Stimulated activated CD8-positive, alpha-beta memory T cell treated with anti-CD3 and anti-CD28 coated beads, Interleukin-4, amount 100 ng/mL, for 24 hours (primary cell): ENCODE measurements at places on chromosomes 7 and 10.

DNA sequence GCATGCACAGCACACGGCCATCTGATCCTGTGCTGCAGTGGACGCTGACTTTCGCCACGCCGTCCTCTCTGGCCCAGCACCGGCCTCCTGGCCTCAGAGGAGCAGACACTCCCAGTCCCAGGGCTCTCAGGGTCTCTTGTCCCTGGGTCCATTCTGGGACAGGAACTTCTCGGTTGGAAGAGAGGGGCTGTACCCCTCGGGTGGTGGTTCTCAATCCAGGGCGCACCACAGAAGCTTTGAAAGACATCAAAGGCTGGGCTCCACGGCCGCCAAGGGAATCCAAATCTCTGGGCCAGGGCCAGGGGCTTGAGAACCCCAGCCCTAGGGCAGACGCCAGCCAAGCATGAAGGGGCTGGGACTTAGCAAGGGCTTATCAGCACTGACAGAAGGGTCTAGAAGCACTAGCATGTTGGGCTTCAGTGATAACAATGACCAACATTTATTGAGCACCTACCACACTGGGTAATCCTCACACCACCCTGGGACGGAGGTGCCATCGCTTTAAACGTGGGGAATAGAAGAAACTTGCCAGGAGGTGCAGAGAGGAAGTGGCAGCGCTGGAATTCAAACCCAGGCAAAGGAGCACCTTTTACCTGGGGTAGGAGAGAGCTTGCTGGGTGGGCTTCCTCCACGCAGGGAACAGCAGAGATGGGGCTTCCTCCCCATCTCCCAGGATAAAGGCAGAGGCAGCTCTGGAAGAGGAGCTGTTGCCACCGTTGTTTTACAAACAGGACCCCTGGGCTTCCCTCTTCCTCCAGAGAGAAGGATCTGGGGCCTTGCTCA is 1.8 kb upstream of the PYROXD2 start:
- no peak for DNase-seq

DNA sequence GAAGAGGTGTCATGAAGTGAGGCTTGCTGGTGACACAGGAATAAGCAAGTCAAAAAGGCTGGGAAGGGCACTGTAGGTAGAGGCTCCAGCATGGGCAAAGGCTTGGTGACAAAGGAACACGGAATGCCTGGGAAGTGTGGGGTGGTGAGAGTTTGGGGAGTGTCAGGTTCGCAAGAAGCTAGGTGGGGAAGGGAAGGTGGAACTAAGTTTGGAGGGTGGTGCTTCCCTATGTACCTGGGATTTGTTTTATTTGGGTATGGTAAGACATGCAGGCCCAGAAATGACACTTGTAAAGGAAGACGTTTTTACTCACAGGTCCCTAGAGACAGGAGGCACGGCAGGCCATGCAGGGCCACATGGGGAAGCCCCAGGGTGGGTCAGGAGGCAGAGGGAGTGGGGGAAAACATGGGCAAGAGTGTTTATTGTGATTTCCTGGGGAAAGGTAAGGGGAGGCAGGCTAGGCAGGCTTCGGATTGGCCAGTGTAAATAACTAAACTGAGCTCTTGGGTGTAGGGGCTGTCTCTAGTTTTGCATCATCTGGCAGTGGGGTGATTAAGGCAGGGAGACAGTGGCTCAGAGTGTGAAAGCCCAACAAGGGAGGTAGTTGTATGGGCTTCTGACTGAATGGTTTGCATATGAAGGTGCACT is 52.1 kb downstream of the SH2D4B start:
- DNase-seq: no peak

DNA sequence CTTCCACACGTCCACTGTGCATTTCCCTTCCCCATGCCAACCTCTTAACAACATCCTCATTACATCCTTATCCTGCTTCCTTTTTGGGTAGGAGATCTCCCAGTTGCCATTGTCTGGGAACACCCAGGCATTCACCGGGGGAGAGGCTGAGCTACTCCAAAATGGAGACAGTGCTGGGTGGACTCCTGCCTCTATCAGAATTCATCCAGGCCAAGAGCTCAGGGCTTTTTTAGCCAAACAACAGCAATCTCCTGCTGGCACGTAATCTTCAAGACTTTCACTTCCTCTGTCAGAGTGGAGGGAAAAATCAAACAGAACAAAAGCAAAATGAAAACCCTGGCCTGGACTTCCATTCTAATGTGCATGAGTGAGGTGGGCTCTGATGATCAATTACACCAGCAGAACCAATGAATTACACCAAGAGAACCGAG is 245.0 kb downstream of the PRPF18 start:
- no peak for DNase-seq

GRCh38 chr10:46311501-46311951 is 24.7 kb downstream of the ANTXRL start:
- no peak for DNase-seq

DNA sequence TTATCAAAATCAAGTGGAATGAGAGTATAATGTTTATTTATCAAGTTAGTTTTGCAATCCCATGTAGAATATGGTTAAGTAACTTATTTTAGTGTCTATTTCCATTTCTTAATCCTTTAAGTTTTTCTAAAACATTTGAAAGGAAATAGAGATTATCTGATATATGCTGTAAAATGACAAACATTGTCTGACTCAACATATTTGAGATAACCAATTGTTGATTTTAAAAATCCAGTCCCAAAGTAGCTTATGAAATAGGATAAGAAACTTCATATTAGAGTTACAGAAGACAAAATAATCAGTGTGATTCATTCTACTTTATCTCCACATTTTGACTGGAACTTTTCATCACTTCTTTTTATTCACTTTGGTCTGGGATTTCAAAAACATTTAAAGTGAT is 38.7 kb upstream of the CDK1 start:
- DNase-seq: no peak

DNA sequence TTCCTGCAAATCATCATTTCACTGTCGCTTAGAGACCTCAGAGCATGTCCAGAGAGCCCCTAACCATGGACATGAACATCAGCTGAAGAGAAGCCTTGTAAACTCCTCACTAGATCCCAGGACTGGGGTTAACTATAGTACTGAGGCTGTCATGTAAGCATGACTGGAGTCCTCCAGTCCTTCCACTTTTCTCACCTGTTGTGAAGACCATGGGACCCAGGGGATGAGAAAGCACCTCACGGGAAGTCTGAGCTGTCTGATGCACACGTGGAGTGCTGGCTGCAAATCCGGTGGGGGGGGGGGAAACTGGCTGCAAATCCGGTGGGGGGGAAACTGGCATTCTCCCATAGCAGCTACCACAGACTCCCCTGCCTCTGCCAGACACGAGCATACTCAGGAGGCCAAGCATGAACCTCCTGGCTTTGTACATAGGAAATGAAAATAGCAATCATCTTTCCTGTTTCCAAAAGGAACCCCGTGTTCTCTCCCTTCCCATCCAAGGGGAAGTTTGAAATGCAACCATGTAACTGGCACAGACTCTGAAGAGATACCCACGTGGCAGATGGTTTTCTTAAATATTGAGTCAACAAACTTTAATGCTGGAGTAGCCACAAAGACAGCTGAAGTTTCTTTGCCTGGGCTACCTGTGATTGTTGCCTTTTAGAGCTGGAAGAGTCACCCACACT is 261.4 kb downstream of the ZMYND11 start:
- DNase-seq: no peak

- DNase-seq: no peak
Measured at GRCh38 chr7:111521660-111522059, 40.6 kb downstream of the IMMP2L start.

GRCh38 chr7:111312966-111313365 is 222.0 kb downstream of the LRRN3 start:
- no peak for DNase-seq

- no peak for DNase-seq
Measured at GRCh38 chr7:3616306-3616705, 315.3 kb downstream of the SDK1 start.

- no peak for DNase-seq
Measured at GRCh38 chr7:38311329-38311937, 38.0 kb upstream of the TARP start.

DNA sequence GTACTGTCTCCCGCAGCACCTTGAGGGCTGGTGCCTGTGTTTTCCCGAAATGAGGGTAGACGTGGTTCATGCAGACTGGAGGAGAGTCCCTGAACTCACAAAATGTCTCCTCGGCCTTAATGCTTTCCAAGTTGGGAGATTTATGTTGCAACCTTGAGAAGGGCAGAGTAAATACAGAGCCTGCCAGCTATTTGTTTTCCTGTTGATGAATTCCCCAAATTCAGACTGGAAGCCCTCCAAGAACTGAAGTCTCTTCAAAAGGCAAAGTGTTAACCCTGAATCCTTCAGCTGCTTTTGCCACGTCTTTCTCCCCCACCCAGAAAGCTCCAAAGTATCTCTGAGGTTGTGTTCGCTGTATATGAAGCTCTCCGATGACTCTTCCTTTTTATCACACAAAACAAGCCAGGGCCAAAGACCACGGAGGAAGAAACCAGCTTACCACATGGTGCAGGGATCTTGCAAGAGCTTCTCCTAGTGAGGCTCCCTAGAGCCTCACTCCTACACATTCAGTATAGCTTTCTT is 254.7 kb upstream of the NFE2L3 start:
- DNase-seq: no peak

- no peak for DNase-seq
Measured at GRCh38 chr7:40057292-40057691, 77.1 kb downstream of the MPLKIP start.

DNA sequence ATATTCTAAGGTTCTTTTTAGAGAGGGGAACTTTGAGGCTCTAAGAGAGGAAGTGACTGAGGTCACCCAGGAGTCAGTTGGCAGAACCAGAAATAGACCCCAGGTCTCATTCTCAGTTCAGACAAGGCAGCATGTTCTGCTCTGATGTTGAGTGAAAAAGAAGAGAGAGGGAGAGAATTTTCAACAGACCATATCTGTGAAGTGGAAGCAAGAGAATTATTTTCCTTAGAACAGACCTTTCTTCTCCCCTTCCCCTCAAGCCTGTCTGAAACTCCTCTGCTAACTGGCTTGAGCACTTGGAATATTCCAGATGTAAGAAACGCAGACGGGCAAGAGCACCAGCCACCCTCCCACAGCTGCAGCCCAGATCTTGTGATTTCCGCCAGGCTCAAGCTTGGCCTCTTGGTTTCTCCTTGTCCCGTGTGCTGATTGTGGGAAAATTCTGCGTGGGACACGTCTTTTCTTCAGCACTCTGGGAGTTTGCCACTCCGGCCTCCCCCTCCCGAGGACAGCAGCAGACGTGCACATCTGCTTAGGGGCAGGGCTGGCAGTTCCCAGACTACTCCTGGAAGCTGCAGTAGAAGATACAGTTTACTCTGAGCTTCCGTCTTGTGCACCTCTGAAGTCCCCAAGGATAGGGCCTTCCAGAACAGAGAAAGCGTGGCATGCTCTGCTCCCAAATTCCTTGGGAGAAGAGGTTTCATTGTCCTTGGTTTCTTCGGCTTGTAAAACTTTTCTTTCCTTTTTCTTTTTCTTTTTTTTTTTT is 22.7 kb upstream of the IKZF1 start:
- DNase-seq: no peak

DNA sequence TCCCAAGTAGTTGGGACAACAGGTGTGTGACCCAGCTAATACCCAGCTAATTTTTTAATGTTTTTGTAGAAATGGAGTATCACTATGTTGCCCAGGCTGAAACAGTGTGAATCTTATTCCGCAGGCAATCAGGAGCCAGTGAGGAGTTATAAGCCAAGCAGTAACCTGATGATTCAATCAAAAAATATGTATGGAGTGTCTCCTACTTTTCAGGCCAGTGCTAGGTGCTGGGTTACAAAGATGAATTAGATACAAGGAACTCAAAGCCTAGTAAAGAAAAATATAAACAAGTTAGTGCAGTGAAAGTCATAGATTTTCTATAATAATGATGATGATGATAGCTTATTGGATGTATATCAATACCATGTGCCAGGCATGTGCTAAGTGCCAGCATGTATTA is 13.2 kb upstream of the IFRD1 start:
- DNase-seq: no peak

GRCh38 chr7:66790196-66790595 is 49.7 kb downstream of the RABGEF1 start:
- DNase-seq: no peak

DNA sequence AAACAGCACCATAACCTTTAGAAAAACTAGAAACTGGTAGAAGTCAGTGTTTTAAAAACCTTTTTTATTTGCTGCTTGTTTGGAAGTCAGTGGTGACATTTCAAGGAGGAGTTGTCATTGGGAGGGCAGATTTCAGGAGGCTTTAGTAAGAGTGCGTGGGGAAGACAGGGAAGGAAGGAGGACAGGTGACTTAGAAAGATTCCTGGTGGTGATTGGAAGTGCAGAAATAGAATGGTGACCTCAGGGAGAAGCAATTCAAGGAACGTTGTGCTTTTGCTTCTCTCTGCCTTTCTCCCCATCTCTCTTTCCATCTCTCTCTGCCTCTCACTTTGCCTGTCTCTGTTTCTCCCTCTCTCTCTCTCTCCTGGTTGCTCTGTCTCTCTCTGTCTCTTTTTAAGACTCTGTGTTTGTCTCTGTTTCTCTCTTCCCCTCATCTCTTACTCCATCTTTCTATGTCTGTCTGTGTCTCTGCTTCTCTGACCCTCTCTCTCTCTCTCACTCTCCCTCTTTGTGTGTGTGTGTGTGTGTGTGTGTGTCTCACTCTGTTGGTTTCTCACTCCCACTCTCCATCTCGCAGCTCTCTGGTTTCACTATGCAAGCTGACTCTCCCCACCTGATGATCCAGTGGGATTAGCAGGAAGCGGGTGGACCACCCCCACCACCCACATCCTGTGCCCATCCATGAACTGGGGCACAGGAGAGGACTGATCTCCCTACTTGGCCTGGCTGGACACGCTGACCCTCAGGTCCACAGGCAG is 10.9 kb upstream of the PFKP start:
- DNase-seq: no peak

GRCh38 chr7:133230591-133231194 is 22.2 kb upstream of the EXOC4 start:
- peak; percentile 17 for DNase-seq

GRCh38 chr10:114652402-114653368 is 5.4 kb downstream of the ABLIM1 start:
- DNase-seq: no peak
